ENCODE measurements at places on chromosomes 4 and X.
A peak's percentile ranks its signal among the peaks of the same experiment; 100 is the strongest.

DNA sequence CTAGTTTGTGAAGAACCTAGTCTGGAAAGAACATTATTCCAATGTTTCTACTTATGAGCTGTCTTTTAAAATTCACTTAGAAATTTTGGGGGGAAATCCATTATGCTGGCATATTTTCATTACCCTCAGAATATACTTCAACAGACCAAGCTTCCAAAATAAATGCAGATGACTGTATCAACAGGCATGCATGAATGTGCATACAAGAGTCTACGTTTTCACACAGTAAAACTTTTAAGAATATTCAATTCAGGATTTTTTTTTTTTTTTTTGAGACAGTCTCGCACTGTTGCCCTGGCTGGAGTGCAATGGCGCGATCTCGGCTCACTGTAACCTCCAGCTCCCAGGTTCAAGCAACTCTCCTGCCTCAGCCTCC, 49.7 kb downstream of the ABCG2 start:
- DNase-seq, result no peak

DNA sequence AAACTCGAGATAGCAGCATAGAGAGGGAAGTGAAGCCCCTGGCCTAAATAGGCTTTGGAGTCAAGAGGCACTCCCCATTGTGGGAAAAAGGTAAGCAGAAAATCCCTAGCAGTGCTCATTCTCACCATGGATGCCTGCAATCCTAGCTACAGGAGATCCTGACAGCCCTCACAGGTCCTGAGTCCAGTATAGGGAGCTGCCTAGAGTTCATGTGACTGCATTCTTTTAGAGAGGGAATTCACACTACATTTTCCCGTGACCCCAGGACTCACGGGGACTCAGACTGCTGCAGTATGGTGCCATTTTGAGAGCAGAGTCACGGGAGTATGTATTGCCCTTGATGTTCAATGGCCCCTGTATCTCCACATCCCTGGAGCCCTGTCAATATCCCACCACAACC, 82.4 kb downstream of the MAGED1 start:
- DNase-seq, result no peak

- no peak for DNase-seq
Measured at GRCh38 chr4:82677327-82677726, 115.5 kb upstream of the TMEM150C start.

DNA sequence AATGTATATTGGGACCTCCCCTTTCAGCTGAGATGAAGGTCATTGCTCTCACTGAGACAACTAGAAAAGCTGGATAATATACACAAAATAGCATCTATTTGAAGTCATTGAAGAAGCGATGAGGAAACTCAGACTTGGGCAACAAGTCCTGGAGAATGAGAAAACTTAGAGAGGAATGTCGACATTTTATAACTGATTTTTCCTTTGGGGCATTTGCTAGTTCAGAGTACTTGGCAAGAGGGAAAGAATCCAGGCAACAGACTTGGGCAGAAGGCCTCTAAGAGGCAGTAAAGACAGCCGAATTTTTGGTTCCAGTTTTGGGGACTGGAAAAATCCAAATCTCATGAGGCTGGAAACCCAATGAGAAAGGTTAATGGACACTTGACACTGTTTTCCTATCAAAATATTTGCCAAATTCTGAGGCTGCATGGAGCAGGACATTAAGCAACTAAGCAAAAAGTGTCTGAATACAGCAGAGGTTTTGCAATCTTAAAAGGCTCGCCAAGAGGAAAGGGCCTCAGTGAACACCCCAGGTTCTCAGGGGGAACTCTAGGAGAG, 21.0 kb upstream of the ANXA5 start:
- no peak for DNase-seq

- DNase-seq, result no peak
Measured at GRCh38 chr4:7063362-7063761, 4.5 kb downstream of the GRPEL1 start.

GRCh38 chr4:168724686-168725411, 228.0 kb downstream of the PALLD start:
- no peak for DNase-seq

- no peak for DNase-seq
Measured at GRCh38 chr4:181272422-181272821, 970.8 kb upstream of the TENM3 start.

DNA sequence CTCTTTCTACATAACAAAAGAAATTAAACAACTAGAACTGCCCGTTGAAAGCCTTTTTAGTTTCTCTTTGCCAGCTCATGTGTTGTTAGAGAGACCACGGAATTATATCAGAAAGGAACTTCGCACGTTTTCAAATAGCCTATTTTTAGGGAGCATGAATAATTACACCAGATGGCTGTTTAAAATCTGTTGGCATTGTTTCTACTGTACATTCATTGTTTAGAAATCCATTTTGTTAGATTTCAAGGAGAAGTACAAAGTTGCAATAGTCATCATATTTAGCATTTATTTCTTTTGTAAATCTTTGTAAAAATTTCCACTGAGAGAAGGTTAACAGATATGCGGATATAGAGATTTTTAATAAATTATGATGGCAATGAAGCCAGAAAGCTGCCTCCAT, 403.0 kb upstream of the HS3ST1 start:
- DNase-seq, result no peak

DNA sequence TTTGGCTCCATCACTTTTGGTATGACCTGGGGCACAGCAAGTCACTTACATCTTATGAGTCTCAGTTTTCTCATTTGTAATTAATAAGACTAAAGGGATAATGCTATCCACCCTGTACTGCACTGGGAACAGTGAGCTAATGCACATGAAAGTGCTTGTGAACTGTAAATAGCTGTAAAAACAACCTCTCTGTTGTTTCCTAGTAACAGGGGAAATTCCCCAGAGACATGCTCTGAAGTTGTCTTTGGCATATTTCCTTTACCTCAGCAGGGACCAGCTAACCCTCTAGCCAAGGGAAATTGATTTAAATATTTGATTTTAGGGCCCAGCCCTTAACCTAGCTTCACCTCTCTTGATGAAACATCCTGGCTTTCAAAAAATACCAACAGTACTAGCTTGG, 6.1 kb upstream of the CYSLTR1 start:
- DNase-seq, result peak; percentile 41

DNA sequence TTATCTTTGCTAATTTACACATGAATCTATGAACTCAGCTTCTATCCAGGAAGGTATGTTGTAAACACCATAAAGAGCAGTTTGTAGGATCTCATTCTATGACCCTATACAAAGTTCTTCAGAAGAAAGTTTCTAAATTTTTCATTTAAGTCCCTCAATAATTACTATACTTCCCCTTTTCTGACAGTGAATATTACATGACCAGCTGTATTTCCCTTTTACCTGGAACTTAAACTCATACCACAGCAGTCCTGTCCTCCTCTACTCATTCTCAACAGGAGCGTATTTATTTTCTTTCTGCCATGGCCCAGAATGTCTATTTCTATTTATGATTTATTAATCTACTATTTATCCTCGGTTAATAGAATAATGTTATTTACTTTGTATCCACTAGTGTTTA, 15.8 kb downstream of the RASGEF1B start:
- DNase-seq, result no peak

DNA sequence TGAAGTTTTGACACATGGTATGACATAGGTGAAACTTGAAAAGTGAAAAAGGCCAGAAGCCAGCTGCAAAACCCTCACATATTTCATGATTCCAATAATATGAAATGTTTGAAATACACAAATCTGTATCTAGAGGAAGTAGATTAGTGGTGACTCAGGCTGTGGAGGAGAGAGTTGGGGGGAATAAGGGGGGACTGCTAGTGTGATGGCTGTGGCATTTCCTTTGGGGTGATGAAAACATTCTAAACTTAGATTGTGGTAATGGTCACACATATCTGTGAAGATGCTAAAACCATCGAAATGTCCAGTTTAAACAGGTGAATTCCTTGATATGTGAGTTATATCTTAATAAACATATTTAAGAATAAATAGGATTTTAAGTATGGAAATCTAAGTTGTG, 343.5 kb upstream of the SFRP2 start:
- DNase-seq, result no peak

GRCh38 chr4:182197611-182198010, 45.6 kb upstream of the TENM3 start:
- no peak for DNase-seq

DNA sequence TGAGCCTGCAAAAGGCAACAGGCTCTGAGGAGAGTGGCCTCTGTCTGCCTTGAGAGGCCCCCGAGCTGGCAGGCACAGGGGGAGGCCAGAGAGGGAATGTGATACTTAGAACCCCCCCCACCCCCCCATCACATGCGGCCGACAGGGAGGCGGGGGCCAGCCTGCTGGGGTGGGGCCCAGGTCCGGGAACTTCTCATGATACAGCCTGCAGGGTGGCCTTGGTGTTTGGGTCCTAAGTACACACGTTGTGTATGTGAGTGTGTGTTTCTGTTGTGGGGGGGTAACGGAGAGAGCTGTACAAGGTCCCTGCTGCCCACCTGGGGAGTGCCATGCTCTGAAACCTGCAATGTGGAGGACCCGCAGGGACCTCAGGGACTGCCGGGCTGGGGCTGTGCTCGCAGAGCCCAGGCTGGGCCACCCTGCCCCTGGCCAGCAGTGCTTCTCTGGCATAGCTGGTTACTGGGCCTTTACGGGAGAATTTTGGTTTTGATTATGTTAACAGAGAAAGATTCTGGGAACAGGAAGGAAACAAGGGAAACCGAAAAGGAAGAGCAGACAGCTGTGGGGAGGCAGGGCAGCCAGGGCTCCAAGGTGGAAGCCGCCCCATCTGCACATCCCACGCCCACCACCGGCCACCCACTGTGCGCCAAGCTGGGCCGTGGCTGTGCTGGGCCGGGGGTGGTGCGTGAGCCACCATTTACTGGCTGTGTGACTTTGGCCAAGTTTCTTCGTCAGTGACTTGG, 19.9 kb downstream of the SH3BP2 start:
- DNase-seq, result no peak

- DNase-seq, result no peak
Measured at GRCh38 chr4:87565746-87566145, 36.6 kb upstream of the SPARCL1 start.

DNA sequence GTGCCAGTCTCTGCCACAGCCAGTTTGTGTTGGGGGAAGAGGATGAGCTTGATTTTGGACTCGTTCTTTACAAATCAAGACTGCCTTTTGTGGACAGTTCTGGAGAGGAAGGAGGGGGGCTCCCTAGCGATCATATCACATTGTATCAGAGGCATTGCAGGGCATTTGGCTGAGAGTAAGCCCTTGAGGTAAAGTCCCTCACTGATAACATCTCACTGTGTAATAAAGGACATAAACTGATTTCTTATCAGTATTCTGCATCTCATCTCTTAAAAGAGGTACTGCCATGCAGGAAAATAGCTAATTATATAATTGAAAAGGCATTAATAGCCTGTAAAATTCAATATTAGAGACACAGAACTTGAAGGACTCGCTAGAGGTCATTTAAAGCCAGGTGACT, 6.1 kb upstream of the IGFBP7 start:
- DNase-seq, result no peak

- DNase-seq, result no peak
Measured at GRCh38 chr4:30002341-30002740, 717.8 kb upstream of the PCDH7 start.

- no peak for DNase-seq
Measured at GRCh38 chr4:80423553-80424224, 88.2 kb downstream of the CFAP299 start.

DNA sequence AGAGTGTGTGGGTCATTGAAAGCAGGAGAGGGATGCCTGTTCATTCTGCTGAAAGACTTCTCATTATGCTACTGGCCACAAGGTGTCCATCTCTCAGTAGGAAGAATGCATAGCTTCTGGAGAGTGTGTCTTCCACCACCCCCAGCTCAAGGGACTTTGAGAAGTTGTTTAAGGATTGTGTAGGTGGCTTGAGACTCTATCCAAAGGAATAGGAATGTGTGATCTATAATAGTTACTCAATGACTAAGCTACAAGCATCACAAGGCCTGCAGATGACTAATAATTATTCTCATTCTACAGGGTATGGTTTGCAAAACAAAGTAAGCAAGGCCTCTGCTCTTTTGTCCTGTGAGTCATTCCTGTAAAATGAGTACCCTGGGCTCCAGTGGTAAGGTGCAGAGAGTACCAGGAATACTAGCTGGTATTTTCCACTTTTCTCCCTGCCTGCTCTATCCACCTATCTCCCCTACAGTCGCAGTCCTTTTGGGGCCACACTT, 279.8 kb upstream of the BOD1L1 start:
- DNase-seq, result no peak

DNA sequence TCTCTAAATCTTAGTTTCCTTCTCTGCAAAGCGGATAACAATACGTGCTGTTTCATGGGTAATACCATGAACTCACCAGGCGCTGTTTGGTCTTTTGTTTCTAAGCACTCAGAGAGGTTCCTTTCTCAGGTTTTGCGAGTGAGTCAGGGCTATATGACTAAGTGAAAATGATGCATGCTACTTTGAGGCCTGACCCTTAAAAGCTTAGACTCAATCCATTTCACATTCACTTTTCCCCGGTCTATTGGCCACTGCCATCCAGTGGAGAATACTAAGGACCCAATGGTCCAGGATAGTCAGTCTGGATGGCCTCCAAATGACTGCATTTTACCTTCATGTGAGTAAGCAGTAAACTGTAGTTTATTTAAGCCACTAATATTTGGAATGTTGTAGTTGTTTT, 400.8 kb upstream of the SLIT2 start:
- DNase-seq, result no peak

DNA sequence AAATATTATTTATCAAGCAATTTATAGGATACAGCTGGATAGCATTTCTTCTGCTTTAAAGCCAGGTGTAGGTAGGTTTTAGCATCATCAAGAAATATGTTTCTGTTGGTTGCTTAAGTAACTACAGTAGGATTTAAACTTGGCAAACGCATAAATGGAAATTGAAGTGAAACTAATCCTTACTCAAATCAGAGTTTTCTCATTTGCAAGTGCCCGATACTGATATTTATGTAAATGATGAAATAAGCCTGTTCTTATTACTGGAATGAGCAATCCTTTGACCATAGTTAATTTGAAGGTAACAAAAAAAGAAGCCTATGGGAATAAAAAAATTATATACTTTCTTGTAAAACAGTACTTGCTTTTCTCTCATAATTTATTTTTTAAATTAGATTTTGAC, 23.2 kb upstream of the PIGA start:
- no peak for DNase-seq

GRCh38 chrX:107522901-107523300, 73.4 kb downstream of the FRMPD3 start:
- no peak for DNase-seq

DNA sequence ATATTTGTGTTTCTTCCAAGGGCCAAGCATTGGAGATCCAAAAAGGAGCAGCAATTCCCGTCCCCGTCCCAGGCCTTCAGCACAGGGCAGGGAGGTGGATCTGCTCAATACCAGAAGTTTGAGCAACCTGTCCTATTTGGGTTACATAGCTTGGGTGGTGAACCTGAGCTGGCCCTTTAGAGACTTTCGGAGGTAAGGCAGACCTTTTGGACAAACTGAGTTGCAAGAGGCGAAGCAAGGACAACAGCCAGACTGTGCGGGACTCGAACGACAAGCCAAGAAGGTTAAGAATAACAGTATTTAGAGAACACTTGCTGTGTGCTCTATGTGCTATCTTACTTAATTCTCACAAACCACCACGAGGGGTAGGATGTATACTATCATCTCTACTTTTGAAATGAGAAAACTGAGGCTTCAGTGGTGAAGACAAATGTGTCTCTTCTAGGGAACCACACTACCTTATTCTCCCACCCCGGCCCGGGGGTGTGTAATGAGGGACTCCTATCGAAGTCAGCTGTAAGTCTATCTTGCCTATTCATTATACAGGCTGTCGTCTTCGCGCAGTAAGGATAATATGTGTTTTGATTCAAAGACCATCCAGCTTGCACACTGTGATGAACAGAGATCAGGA, 1.3 kb downstream of the NOP14 start:
- no peak for DNase-seq
